ENCODE measurements at places on chromosomes 6 and 20.

GRCh38 chr20:44896583-44896982, 11.1 kb downstream of the YWHAB start:
- no peak for DNase-seq

DNA sequence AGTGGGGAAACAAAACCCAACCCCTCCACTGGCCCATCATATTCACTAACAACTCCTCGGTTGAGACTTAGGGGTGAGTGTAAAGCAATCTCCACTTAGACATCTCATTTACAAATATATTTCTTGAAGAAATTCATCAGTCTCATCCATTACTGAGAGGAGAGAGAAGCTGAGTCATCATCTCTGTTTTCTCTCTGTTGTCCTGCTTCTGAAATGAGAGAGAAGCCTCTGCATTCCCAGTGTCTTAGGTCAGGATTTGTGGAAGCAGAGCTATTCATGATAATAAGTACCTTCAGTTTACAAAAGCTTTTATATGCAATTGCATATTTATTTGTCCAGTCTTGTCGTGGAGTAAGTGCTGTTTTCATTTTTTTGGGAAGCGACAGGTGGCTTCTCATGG, 879 bp downstream of the MEP1A start:
- no peak for DNase-seq

DNA sequence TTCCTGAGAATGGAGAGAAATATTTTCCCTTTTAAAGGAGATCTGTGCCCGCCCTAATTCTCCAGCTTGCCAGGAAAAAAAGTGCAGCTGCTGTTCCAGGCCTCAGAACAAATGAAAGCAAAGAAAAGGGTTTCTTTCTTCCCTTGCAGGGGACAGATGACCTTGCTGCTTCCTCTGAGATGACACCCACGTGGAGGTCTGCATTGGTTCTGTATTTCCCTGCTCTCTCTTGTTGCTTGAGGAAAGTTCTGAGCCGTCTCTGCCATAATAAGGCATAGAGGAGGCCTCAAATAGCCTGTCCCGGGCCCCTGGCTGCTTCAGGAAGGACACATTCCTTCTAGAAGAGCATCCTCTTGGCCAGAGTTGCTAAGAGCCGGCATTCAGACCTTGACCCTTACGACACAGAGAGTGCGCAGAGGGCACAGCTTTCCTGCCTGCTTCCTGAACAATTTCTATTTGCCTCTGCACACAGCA, 501.8 kb upstream of the SULF2 start:
- no peak for DNase-seq

- no peak for DNase-seq
Observed at GRCh38 chr6:44712353-44713111, 325.0 kb downstream of the CDC5L start.

- DNase-seq, result no peak
Observed at GRCh38 chr6:17001188-17001587, 100.7 kb upstream of the STMND1 start.

- DNase-seq, result no peak
Observed at GRCh38 chr6:169099411-169100202, 154.0 kb downstream of the THBS2 start.

- DNase-seq, result no peak
Observed at GRCh38 chr20:8571611-8572010, 439.5 kb downstream of the PLCB1 start.

GRCh38 chr6:53259860-53260580, 88.7 kb downstream of the ELOVL5 start:
- DNase-seq, result no peak

- DNase-seq, result no peak
Observed at GRCh38 chr6:112951829-112952228, 604.7 kb downstream of the RFPL4B start.

GRCh38 chr20:33897313-33897912, 86.3 kb downstream of the CHMP4B start:
- DNase-seq, result no peak

DNA sequence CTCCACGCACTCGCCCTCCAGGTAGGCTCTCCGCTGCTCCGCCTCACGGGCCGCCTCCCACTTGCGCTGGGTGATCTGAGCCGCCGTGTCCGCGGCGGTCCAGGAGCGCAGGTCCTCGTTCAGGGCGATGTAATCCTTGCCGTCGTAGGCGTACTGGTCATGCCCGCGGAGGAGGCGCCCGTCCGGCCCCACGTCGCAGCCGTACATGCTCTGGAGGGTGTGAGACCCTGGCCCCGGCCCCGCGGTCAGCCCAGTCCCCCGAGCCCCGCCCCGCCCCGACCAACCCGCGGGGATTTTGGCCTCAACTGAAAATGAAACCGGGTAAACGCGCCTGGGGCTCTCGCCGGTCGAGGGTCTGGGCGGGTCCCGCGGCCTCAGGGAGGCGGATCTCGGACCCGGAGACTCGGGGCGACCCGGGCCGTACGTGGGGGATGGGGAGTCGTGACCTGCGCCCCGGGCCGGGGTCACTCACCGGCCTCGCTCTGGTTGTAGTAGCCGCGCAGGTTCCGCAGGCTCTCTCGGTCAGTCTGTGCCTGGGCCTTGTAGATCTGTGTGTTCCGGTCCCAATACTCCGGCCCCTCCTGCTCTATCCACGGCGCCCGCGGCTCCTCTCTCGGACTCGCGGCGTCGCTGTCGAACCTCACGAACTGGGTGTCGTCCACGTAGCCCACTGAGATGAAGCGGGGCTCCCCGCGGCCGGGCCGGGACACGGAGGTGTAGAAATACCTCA, 598 bp downstream of the HLA-B start:
- no peak for DNase-seq

GRCh38 chr6:23510778-23511510, 615.1 kb upstream of the NRSN1 start:
- no peak for DNase-seq

DNA sequence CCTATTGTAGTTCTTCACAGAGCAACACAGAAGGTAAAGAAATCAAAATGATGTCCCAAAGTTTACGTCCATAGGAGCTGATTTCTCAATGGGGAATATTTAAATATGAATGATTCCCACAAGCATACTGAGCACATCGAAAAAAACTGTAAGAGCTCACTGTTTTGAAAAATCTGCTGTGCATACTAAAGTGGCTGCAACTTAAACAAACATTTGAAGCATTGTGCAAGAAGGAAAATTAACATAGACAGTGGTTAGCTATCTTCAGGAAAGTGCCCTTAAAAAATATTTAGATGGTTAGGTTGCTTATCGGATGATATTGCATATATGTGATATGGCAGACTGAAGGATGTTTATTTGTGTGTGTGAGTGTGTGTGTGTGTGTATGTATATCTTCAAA, 747.6 kb downstream of the RFPL4B start:
- no peak for DNase-seq

Data from stimulated activated CD4-positive, alpha-beta T cell treated with anti-CD3 and anti-CD28 coated beads, Interleukin-1b, Interleukin-23, amount 100 ng/mL, for 1 hour (primary cell).